Stimulated activated CD4-positive, alpha-beta T cell treated with anti-CD3 and anti-CD28 coated beads, Interleukin-1b, Interleukin-23, amount 100 ng/mL, for 1 hour (primary cell): ENCODE measurements at places on chromosomes 7 and 10.

- no peak for DNase-seq
Measured at GRCh38 chr10:121527690-121528089, 70.6 kb downstream of the FGFR2 start.

DNA sequence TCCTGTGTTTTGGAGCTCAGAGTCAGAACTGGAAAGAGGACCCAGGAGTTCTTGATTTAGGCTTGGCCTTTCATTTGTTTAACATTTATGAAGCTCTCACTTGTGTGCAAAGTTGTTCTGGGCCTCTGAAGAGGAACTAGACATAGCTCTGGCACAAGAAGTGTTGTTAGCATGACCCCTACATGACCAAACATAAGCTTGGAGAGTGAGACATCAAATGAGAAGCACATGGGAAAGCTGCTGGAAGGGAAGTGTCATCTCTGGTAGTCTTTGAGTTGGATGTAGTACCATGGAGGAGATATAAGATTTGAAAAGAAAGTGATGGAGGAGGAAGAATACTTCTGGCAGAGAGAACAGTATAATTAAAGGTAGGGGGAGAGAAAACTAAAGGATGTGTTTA is 370.1 kb downstream of the ADRA2A start:
- no peak for DNase-seq

DNA sequence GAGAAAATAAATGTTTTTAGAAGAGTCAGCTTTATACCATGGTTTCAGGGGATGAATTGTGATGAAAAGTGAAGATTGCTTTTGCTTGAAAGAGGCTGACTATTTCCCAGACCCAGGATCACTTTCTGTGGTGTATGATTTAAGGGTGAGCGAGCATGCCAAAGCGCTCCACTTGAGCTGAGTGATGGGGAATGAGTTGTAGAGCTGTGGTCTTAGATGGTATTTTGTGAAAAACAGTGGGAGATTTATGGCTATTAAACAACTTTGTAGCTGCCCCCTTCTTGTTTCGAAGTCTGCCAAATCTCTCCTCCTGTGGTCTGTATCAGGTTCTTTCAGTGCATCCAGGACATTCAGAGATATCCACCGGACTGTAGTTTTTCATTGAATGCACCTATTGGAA is 888.2 kb downstream of the LRMDA start:
- DNase-seq: no peak

GRCh38 chr7:85186083-85186520 is 754 bp downstream of the SEMA3D start:
- DNase-seq: no peak

GRCh38 chr7:150847536-150847935 is 4.8 kb upstream of the AOC1 start:
- DNase-seq: no peak

DNA sequence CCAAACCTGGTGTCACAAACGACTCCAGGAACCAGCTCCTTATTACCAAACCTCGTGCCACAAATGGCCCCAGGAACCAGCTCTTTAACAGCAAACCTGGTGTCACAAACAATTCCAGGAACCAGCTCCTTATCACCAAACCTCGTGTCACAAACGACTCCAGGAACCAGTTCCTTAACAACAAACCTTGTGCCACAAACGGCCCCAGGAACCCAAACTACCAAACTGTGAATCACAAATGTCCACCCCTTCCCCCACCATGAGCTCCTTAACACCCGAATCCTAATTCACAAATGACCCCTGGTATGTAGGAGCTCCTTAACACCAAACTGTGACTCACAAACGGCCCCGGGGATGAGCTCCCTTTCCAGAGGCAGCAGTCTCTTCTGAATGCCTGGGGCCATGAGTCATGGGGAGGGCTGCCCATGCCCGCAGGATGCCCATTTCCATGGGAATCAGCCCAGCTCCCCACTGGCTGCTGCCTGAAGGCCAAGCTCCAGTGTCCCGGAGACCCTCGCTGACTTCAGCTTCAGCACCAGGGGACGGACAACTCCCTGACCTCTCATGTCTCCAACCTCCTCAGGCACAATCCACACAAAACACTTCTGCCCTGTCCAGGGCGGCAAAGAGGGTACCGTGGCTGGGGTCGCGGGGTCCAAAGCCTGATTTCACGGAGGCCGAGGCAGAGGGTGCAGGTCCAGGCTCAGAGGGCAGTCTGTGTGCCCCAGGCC is 213.1 kb downstream of the ELFN1 start:
- DNase-seq: no peak

- DNase-seq: no peak
Measured at GRCh38 chr10:98010939-98011685, 19.3 kb downstream of the CRTAC1 start.

DNA sequence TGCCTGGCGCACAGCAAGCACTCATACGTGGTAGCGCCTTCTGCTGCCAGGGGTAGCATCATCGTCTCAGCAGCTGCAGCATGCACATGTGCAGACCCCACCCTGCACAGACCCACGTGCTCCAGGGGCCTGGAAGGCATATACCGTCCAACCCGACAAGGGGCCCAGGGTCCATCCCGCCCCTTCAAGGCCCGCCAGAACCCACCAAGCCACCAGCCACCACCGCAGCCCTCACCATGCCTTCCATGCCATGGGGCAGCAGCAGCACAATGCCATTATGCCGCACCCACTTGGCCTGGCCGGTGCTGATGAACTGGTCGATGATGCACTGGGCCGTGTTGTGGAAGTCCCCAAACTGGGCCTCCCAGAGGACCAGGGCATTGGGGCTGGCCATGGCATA is 22.7 kb downstream of the OGDHL start:
- DNase-seq: no peak

GRCh38 chr7:21579341-21580072 is 36.7 kb downstream of the DNAH11 start:
- no peak for DNase-seq

DNA sequence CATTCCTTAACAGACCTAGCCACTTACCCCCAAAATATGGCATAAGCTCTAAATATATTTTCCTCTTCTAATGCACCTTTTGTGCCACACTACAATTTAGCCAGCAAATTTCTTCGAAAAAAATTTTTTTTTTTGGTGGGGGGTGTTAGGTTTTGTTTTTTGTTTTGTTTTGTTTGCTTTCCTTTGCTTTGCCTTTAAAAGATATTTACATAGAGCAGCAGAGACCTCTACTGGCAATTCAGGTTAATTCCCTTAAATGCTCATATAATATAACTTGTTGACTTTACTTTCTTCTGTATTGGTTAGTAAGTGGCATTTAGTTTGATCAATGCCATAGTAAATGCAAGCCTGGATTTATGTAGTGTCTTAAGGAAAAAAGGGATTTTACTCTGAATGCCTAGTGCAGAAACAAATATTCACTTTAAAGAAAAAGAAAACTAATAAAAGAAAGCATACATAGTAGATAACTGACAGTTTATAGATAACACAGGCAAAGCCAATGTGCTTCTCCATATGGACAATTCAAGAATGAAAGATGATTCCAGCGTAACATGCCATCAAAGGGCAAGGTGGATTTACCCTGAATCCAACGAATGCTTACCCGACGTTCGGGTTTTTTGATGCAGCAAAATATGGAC is 1250.6 kb downstream of the GATA3 start:
- DNase-seq: no peak

- DNase-seq: no peak
Measured at GRCh38 chr10:124705817-124706461, 38.2 kb downstream of the FAM53B start.

- no peak for DNase-seq
Measured at GRCh38 chr10:43053825-43054224, 23.0 kb upstream of the RET start.

DNA sequence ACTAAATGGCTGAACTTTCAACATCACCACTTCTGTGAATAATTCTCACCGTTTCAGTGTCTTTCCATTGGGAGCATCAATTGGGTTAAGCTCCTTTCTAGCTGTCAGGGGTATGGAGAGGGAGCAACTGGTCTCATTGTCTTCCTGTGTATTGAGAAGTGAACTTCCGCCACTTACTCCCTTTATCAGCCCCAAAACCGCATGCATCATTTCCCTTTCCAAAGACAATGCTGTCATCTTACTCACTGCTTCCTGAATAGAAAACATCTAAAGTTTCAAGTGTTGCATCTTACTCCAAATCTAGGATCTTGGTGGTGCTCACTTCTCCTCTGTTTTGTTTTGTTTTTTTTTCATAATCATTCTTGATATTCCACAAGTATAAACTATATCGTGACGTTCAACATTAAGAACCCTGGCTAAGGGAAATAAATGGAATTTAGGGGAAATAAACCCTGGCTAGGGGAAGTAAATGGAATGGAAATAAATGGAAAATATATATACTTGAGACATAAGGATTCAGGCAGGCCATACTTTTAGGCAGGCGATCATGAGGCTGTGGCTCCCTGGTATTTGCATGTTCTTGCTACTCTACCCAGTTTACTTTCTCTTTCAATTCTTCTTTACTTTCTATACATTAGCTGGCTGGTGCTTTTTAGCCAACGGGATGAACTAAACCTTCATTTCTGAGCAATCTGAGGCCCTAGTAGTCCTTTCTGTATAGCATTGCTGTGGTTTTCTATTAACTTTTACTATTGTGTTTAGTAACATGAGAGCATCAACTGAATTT is 371.9 kb downstream of the BMPER start:
- DNase-seq: no peak

DNA sequence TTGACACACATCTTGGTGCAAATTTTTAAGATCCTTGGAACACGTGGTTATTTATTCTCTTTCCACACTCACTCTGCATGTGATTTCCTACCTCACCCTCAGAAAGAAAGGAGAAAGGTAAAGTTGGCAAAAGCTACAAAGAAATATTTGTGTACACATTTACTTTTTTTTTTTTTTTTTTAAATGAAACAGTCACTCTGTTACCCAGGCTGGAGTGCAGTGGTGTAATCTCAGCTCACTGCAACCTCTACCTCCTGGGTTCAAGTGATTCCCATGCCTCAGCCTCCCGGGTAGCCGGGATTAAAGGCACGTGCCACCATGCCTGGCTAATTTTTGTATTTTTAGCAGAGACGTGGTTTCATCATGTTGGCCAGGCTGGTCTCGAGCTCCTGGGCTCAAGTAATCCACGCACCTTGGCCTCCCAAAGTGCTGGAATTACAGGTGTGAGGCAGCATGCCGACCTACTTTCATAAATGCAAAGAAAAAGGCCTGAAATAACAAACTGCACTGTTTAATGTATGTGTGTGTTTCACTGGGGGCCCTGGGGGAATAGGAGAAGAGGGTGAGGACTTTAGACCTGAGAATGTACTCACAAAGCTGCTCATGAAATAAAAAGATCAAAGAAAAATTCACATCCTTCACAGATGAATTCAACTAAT is 71.6 kb upstream of the GRID1 start:
- no peak for DNase-seq

DNA sequence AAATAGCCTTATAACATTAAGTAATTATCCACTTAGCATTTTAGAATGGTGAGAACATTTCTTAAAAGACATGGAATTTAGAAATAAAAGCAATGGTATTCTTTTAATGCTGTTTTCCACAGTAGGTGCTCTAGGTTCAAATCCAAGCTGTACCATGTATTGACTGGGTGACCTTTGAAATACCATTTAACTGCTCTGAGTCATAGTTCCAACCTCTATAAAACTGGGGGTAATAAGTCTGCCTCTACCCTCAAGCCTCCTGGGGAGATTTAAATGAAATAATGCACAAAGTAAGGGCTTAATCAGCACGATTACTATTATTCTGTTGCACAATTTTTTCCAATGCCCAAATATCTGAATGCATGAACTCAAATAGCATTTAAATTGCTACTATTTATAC is 236.4 kb upstream of the CCDC6 start:
- no peak for DNase-seq

- DNase-seq: no peak
Measured at GRCh38 chr7:3033136-3033535, 10.5 kb downstream of the CARD11 start.

- no peak for DNase-seq
Measured at GRCh38 chr10:29948881-29949355, 110.5 kb downstream of the JCAD start.

- no peak for DNase-seq
Measured at GRCh38 chr10:3412646-3413045, 240.1 kb upstream of the PITRM1 start.

DNA sequence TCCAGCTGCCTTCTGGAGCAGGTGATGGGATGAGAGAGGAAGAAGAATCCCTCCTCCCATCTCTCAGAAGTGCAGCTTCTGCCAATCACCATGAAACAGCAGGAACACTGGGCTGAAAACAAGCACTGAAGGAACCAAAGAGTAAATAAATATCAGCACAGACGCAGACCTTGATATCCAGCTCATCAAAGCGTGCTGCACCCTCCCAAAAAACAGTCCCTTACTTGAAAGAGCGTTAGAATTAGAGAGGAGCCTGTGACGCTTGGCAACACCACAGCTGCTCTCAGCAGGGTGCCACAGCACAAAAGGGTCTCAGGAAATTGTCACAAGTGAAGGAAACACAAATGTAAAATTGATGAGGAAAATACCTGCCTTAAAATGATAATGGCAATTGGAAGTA is 39.5 kb downstream of the KLF6 start:
- no peak for DNase-seq

DNA sequence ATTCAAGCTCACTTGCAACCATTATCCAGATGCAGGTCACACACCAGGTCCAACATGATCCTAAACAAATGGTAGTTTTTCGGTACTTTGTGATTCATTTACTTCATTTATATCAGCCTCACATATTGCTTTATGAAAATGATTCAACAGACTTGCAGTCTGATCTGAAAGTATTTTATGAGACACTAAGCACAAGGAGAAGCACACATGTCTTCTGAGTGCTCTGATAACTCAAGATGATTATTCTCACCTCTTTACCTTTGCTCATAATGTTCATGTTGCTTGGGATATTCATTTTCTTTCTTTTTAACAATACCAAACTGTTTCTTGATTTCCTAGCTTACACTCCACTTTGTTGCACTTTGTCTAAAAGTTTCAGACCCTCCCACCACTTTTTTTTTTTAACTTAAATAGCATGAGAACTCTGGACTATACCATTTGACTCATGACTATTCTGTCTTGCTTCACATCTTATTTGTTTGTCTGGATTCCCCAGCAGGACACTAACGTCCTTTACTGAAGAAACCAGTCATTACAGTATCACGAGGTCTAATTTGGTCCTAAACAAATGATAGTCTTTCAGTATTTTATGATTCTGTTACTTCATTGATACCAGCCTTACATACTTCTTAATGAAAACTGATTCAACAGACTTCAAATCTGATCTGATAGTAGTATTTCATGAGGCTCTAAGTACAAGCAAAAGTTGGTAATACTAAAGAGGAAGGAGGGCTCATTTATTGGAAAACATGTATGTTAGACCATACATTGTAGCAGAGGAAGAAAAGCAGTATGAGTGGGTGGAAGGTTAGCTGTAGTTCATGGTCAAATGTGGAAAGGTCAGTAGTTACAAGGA is 171.8 kb upstream of the AHR start:
- DNase-seq: no peak
